ENCODE measurements at places on chromosomes 7 and 10.

DNA sequence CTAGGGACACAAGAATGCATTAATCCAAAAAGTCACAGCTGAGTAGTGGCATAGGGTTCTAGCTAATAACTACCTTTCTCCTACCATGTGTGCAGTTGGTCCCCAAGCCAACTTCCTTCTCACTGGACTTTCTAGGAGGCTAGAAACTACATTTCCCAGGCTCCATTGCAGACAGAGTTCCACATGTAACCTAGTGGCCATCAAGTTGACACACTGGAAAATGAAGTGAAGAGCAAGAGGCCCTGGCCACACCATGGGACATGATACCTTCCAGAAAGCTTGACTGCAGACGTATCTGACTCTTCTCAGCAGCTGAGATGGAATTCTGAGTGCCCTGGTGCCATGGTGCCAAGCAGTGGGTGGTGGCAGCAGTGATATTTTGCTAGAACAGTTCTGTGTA lies 49.8 kb upstream of the TMEM273 start:
- peak; percentile 27 for DNase-seq

GRCh38 chr10:130764651-130765050 lies 546.9 kb downstream of the TCERG1L start:
- no peak for DNase-seq

- DNase-seq, result no peak
Measured at GRCh38 chr7:96144260-96144526, 177.7 kb downstream of the SLC25A13 start.

DNA sequence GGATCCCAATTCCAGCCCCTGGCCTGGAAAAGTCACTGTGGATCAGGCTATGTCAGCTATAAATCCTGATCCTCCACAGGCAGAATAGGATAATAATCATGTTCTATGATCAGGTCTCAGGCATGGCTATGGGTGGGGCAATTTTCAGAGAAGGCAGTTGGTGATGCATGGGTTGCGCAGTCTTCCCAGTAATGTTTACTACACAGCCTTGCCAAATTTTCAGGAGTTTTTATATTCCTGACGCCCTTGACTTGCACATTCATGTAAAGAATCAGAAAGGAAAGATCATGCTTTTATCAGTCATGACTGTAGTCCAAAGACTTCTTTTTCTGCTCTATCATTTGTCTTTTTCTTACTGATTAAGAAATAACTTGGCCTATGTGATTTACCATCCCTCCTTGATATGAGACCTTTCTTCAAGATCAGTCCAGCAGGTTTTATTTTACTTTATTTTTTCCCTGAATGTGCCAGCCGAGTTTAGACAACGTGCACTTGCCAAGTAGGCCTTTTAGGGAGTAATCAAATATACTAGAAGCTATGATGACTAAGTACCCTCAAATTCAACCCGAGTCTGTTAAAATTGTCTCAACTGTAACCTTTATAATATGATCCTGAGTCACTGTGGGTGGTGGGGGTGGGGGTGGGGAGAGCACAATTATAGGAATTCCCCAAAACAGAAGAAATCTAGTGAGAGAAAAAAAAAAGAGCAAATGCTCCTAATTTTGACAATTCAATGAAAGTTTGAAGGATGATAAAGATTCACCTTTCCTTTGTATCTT lies 31.9 kb downstream of the ARL4A start:
- peak; percentile 88 for DNase-seq

DNA sequence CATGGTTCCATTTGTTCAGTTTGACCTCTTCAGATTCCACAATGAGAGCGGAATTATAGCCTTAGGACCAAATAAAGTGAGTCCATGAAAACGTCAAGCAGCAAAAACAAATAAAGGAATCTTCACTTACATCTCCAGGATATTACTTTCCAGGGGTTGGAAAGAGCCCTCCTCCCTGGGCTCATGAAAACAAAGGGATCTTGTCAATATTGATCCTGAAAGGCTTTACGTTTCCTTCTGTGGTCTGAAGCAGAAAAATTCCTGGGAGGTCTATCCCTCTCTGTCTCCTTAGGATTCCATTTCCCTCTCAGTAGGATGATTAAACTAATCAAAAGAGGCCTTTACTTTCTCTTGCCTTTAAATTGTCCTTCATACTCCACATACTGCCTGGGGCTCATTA lies 293.5 kb downstream of the GPAM start:
- DNase-seq, result no peak

DNA sequence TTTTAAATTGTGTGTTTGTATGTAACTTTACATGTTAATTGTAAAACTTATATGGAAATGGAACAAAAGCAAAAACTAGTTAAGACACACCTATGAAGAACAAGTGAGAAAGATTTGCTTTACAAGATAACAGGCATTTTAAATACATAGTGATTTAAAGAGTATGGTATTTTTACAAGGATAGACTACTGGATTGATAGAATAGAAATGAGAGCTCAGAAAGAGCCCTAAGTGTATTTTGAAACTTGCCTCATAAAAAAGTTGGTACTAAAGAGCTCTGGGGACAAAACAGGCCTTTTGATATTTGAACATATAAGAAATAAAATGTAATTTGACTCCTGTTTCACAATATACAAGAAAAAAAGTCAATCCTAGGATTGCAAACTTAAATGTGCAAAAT lies 928.4 kb downstream of the REEP3 start:
- DNase-seq, result no peak

- DNase-seq, result peak; percentile 4
Measured at GRCh38 chr7:87506246-87507180, 31.0 kb upstream of the ABCB4 start.

DNA sequence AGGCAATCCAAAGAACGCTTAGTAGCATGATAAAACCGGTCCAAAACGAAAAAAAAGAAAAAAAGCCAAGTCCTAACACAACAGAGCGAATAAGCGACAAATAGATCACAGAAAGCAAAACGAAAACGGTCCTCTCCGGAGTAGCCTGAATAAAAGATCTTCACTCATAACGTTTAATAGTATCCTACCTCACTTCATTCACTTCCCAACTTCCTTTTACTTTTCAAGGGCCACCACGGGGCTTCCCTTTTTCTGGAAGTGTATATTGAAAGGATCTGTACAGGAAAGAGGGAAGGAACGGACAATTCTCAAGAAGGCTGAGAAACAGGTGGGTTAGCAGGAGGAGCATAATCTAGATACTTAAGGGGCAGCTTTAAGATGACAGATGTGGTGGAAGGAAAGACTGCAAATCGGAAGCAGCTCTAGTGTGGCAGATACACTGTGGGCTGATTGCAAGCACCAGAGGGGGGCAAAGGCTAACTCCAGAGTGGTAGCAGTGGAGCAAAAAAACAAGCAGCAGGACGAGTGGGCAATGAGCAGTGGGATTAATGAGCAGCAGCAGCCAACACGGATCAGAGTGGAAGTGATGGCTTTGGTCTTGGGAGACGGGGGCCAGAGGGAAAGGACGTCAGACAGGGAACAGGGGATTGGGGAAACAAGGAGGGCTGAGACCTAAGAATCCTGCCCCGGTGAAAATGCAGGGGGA lies 866 bp downstream of the CNOT4 start:
- DNase-seq, result peak; percentile 35

GRCh38 chr10:52308251-52309031 lies 5.6 kb upstream of the DKK1 start:
- peak; percentile 6 for DNase-seq

GRCh38 chr10:96168546-96168945 lies 38.4 kb downstream of the ZNF518A start:
- no peak for DNase-seq

GRCh38 chr10:62000726-62001125 lies 99.2 kb downstream of the ARID5B start:
- DNase-seq, result no peak

- DNase-seq, result no peak
Measured at GRCh38 chr7:122844191-122844988, 41.9 kb downstream of the CADPS2 start.

DNA sequence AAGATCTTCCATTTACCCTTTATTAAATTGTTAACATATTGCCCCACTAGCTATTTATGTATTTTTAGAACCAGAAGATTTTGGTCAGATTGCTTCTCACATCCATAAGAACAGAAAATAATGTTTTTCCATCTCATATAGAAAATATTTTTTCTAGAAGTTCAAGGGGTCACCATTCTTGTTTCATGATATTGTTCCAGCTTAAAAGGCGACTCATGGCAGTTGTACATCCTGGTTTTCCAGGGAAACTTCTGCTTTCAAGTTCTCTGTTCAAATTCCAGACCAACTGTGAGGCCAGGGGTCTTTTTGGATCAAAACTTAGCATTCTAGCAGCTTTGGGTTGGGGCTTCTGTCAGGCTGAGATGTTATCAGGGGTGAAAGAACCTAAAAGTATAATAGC lies 84.4 kb downstream of the LRRC4 start:
- DNase-seq, result no peak

- DNase-seq, result no peak
Measured at GRCh38 chr7:47582764-47583738, 1.1 kb upstream of the TNS3 start.

DNA sequence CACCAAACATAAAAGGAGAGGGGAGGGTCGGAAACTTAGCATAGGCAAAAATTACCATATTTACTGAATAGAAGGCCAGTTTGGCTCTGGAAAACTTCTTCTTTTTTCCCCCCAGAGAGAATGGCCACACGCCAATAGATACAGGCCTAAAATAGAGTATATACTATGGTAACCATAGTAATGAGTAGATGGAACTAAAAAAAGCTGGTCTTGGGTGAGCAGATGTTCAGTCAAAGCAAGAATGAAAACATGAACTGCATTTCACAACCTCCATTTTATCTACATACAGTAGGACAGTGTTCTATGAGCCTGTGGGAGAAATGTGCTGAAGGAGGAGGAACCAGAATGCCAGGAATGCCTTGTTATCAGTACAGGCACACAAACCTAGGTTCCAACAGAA lies 141.7 kb upstream of the SEMA3A start:
- DNase-seq, result no peak

DNA sequence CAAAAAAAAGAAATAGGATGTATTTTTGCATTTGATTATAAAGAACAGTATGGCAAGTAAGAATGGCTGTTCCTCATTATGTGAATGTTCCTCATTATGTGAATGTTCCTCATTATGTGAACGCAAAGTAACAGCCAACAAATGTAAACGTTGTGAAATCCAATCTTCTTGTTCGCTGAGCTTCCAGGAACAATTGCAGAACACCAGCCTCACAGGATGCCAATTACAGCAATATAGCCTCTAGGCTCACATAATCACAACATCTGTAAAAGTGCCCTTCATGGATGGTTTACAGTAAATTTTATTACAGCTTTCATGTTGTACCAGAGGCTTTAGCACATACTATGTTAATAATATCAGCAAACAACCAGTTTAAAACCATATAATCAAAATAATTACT lies 71.6 kb downstream of the THSD7A start:
- peak; percentile 67 for DNase-seq

DNA sequence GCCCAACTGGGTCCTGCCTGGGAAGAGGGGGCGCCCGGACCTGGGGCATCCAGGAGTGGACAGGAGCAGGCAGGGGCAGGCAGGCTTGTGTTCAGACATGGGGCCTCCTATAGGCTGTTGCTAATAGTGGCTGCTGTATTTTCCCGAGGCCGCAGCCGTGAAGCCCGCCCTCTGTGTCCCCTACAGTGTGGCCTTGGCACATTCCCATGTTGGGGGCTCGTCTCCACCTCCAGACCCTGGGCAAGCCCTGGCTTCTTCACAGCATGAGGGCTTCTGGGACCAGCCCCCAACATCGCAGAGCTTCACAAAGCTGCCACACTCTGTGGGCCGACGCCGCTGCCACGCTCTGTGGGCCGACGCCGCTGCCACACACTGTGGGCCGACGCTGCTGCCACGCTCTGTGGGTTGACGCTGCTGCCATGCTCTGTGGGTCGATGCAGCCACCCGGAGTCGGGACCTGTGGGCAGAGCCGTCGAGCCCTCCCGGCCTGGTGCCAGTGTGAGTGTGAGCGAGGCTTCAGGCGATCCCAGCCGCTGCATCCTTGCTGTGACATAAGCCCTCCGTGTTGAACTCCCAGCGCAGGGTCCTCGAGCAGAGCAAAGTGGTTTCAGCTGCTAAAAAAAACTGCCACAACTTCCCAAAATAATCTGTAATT lies 109.0 kb downstream of the INPP5A start:
- no peak for DNase-seq

DNA sequence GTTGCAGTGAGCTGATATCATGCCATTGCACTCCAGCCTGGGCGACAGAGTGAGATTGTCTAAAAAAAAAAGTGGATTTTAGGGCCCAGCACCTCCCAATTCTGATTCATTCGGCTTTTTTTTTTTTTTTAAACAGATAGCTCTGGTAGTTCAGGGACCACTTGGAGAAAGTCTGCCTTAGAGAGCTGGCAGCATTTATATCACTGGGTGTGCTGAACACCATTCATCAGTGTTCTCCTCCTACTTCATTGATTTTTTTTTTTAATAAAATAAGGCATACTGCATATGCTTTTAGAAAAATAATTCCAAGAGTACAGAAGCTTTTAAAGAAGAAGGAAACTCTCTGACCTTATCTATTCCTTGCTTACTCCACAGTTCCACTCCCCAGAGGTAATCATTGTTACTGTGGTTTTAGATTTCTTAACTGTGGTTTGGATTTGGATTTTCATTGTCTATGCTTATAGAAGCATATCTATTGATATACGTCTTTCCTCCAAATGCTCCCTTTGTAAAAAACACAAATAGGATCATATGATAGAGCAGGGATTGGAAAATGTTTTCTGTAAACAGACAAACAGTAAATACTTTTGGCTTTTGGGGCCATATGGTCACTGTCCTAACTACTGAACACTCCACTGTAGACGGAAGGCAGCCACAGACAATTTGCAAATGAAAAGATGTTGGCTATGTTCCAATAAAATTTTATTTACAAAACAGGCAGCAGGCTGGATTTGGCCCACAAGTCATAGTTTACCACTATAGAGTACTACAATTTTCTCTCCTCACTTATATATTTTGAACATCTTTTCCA lies 21.1 kb upstream of the SAR1A start:
- DNase-seq, result no peak

DNA sequence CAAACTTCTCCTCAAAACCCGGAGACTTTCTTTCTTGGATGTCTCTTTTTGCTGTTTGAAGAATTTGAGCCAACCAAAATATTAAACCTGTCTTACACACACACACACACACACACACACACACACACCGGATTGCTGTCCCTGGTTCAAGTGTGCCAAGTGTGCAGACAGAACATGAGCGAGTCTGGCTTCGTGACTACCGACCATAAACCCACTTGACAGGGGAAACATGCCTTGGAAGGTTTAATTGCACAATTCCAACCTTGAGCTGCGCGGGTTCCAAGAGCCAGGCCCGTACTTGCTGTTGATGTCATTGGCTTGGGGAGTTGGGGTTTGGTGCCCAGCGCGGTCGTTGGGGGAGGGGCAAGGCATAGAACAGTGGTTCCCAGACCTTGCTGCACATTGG lies 1.7 kb downstream of the EGFR start:
- DNase-seq, result no peak

DNA sequence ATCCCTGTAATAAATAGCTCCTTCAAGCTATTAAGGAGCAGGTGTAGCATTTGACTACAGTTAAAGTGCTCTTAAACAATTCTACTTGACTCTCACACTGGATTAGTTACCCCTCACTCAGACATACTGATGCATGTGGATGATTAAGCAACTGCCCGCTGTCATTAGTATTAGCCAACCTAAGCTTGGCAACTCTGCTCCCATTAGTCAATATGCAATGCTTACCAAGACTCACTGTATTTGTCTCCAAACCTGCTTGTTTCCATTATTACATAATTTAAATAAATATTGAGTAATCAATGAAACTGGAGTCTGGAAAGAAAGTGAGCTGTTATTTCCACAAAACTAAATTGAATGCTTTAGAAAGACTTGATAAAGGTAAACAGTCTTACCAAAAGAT lies 144.0 kb upstream of the ASAH2 start:
- DNase-seq, result peak; percentile 94

GRCh38 chr7:43104874-43105520 lies 7.5 kb upstream of the HECW1 start:
- DNase-seq, result no peak
